Nephron progenitor cell (in vitro differentiated cells): ENCODE measurements at places on chromosomes 3 and 15.

DNA sequence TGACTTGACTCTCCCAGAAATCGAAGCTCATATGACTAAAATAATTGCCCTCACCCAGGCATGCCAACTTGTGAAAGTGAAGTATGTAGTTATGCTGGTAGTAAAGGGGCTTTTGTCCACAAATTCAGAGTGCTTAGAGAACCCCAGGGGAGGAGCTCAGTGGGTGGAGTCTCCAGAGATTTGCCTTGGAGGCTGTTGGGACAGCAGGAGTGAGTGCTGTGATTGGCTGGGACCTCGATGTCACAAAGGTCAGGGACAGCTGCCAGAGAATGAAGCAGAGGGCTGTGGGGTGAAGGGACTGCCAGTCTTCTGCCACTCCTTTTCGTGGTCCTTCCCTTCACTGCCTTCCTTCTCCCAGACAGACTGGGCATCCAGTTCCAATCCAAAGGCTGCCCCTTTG is 49.8 kb downstream of the ZNF445 start:
- DNase-seq = no peak

DNA sequence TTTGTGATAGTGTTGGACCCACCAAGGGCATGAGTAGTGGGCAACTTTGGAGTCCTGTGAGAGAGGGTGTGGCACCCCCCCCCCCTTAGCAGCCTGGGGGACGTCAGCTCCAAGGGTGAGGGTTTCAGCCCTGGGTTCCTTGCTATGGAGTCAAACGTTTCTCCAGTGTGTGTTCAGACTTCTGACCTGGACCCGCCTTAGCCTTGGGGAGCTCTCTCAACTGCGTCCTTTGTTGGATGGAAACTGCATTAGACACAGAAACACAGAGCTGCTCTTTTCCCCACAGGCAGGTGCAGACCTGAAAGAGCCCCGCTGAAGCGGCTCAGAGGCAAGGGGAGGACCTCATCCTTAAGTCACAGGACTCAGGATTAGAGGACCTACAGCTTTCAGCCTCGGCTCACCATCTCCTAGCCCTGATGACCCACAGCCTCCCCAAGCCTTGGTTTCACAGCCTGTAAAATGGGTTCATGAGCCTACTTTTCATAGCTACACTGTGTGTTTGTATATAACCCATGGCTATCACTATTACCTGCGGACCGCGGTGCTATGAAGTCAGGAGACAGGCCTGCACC is 19.9 kb downstream of the ZNF710 start:
- no peak for DNase-seq

GRCh38 chr3:28586325-28586724 is 237.7 kb upstream of the AZI2 start:
- no peak for DNase-seq

GRCh38 chr3:72652395-72652794 is 195.8 kb downstream of the SHQ1 start:
- DNase-seq = no peak

DNA sequence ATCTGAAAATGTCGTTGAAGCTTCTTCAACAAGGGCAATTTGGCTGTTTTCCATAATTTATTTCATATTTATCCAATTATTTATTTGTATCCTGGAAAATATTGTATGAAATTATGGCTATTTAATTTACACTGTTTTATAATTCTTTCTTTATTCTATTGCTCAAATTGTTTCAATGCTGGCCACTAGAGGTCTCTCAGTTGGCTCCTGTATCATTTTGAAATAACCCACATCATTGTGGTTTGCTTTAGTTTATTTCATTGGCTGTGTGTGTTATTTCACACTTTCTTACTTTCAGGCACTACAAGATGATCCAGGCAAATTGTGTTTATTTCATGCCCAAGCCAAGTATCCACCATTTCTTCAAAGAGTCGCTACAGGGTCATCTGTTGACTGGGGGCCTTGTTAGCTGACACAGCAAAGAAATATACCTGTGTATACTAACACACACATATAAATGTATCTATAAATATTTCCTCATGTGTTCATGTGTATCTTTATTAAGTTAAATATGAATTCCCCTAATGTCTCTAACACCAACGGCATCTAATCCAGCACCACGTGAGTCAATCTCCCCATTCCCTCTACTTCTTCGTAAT is 86.2 kb downstream of the NPAP1 start:
- no peak for DNase-seq

DNA sequence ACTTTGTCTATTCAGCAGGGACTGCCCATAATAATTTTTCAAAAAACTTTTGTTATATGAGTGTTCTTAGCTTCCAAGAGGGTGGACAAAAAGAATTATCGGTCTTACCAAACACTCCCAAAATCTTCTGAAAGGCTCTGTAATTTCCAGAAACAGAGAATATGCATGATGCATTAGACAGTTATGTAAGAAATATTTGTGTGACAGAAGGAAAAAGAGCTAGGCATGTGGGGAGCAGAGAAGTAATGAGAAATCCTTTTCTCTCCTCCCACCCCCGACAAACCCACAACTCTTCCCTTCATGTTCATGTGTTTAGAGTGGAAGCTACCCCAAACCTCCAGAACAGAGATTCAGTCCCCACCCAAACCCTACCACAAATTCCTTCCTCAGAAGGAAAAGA is 86.8 kb downstream of the MYO5A start:
- DNase-seq = no peak

DNA sequence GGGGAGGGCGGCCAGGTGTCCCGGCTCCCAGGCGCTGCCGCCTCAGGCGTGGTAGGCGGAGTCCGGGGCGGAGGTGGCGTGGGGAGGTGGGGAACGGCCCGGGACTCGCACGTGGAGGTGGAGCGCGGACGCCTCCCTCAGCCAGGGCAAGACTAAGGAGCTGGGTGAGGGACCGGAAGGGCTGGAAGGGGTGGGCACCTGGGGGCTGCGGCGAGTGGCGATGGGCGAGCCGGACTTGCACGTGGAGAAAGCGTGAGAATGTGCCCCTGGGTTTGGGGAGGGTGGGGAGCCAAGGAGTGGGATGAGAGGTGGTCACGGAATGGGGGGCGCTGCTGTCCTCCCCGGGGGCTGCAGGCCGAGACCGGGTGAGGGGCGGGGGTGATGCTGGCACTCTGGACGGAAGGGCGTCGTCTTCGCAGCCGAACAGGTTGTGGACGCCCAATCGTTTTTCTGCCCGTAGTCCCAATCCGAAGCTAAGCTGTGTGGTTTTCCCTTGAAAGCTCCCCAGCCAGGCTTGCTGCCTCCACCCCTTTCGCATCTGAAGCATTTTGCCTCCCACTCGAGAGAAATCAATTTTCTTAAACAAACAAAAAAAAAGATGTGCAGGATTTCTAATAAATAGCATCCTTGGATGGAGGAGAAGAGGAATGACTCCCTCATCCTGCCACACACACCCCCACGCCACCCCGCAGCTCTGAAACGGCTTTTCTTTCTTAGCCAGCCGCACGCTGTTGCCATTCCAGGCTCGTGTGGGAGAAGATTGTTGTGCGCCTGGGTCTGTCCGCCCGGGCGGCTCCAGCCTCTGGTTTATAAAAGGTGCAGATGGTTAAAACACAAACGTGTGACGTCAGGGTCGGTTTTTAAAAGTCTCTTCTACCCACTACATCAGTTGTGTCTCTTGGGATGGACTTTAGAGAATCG is 62.5 kb upstream of the ANKRD28 start:
- DNase-seq = peak; percentile 33

- no peak for DNase-seq
These were observed 90.8 kb upstream of the FGF12 start for GRCh38 chr3:192818126-192818525.

GRCh38 chr3:115999001-115999585 is 375.8 kb downstream of the GAP43 start:
- no peak for DNase-seq

GRCh38 chr15:89458440-89458839 is 37.9 kb downstream of the RHCG start:
- DNase-seq = no peak

- DNase-seq = no peak
These were observed 294.8 kb downstream of the MCTP2 start for GRCh38 chr15:94526071-94526689.

- no peak for DNase-seq
These were observed 233.1 kb downstream of the EBLN2 start for GRCh38 chr3:73294537-73294936.

DNA sequence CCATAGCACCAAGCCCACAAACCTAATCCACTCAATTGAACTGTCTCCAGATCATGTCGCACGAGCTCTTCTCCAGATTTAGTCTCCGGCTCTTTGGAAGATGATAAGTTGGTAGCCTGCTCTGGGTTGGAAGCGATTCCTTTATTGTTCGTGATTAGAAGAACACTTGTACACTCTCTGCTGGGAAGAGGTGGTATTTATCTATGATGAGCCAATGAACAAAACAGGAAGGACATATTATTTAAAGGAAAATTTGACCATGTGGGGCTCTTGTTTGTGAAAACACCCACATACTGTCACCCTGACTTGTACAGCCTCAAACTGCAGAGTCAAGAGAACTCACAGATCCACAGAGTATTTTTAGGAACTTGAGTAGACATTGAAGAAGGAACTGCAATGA is 54.4 kb downstream of the MYZAP start:
- no peak for DNase-seq

- DNase-seq = no peak
These were observed 11.4 kb downstream of the SQOR start for GRCh38 chr15:45646220-45646619.

- no peak for DNase-seq
These were observed 1301.6 kb downstream of the SI start for GRCh38 chr3:163776743-163777142.

- no peak for DNase-seq
These were observed 87.4 kb upstream of the ARHGEF3 start for GRCh38 chr3:56889131-56889530.

GRCh38 chr15:33126559-33127290 is 67.8 kb downstream of the FMN1 start:
- peak; percentile 60 for DNase-seq

DNA sequence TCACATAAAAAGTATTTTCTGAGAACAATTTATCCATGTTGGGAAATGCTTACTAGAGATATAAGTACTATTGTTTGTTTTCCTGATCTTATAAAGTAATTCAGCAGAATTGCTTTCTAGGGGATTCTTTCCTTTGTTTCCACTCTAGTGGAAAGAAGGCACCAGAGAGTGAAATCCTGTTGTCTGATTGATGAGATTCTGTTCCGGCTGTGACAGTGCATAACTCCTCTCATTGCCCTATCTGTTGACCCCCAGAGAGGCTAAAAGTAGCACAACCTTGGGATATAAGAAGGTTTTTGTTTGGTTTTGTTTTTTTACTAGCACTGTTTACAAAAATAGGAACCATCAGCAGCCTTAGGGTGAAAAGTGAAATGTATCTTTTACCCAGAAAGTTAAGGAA is 114.1 kb downstream of the ALCAM start:
- DNase-seq = peak; percentile 12

GRCh38 chr3:55454611-55455010 is 32.5 kb downstream of the WNT5A start:
- no peak for DNase-seq

GRCh38 chr3:49017971-49018706 is at the start of gene DALRD3:
Gene DALRD3 (minus strand): TSS chr3:49018580. CDS start chr3:49018564, 16 bp downstream.
- DNase-seq = peak; percentile 70
